ENCODE measurements at places on chromosomes 16 and 17. TPM values are rescaled to one million over a fixed set of nuclear protein-coding genes. Genes with fewer than 3 reads are reported as not detected.

The APOBR gene
- total RNA-seq = not detected

The SLC16A13 gene
- total RNA-seq = 0.63 TPM

The AOC3 gene
- 0.17 TPM for total RNA-seq

The TOM1L1 gene
- 28.9 TPM for total RNA-seq

The WSCD1 gene
- total RNA-seq = 4.0 TPM

The ABCA9 gene
- not detected for total RNA-seq

The TEX19 gene
- total RNA-seq = 0.06 TPM

The PLEKHH3 gene
- 20.4 TPM for total RNA-seq

The DHRS7C gene
- total RNA-seq = not detected

The CFAP97D1 gene
- total RNA-seq = under 0.01 TPM

The KRT12 gene
- total RNA-seq = not detected

The IL21R gene
- 10.8 TPM for total RNA-seq

The KRTAP4-6 gene
- total RNA-seq = not detected

The GP2 gene
- not detected for total RNA-seq

The ABCA6 gene
- total RNA-seq = 0.17 TPM

The INCA1 gene
- total RNA-seq = 0.34 TPM

The TBC1D3H gene
- not detected for total RNA-seq

The KRTAP9-4 gene
- total RNA-seq = not detected

The SLFN13 gene
- 1.2 TPM for total RNA-seq

The ELMO3 gene
- 1.8 TPM for total RNA-seq

The KCNH4 gene
- not detected for total RNA-seq

The MYH11 gene
- total RNA-seq = under 0.01 TPM

The TBC1D28 gene
- total RNA-seq = not detected

The PYCARD gene
- 7.7 TPM for total RNA-seq

The ZSCAN10 gene
- not detected for total RNA-seq

The ITGAD gene
- not detected for total RNA-seq

The TSPOAP1 gene
- 0.06 TPM for total RNA-seq

The MSLN gene
- total RNA-seq = not detected

The CARD14 gene
- not detected for total RNA-seq

The VPS4A gene
- total RNA-seq = 41.3 TPM

The KRTAP4-3 gene
- total RNA-seq = not detected

The OTOP2 gene
- total RNA-seq = not detected

The CLEC19A gene
- not detected for total RNA-seq

The TLK2 gene
- total RNA-seq = 38.3 TPM

The HIGD1B gene
- total RNA-seq = not detected

The HOXB3 gene
- 12.1 TPM for total RNA-seq

The CETP gene
- total RNA-seq = not detected

The VASN gene
- 12.5 TPM for total RNA-seq

The ITGA2B gene
- total RNA-seq = 0.40 TPM

The TRIM65 gene
- 32.5 TPM for total RNA-seq

The OR2C1 gene
- 0.17 TPM for total RNA-seq

The SKAP1 gene
- 0.17 TPM for total RNA-seq

The NPIPB9 gene
- total RNA-seq = not detected
